Activated CD8-positive, alpha-beta memory T cell treated with anti-CD3 and anti-CD28 coated beads for 1 hour (primary cell): ENCODE measurements at places on chromosomes 6 and 20.

- no peak for DNase-seq
Observed at GRCh38 chr6:127298475-127298874, 31.8 kb downstream of the RNF146 start.

DNA sequence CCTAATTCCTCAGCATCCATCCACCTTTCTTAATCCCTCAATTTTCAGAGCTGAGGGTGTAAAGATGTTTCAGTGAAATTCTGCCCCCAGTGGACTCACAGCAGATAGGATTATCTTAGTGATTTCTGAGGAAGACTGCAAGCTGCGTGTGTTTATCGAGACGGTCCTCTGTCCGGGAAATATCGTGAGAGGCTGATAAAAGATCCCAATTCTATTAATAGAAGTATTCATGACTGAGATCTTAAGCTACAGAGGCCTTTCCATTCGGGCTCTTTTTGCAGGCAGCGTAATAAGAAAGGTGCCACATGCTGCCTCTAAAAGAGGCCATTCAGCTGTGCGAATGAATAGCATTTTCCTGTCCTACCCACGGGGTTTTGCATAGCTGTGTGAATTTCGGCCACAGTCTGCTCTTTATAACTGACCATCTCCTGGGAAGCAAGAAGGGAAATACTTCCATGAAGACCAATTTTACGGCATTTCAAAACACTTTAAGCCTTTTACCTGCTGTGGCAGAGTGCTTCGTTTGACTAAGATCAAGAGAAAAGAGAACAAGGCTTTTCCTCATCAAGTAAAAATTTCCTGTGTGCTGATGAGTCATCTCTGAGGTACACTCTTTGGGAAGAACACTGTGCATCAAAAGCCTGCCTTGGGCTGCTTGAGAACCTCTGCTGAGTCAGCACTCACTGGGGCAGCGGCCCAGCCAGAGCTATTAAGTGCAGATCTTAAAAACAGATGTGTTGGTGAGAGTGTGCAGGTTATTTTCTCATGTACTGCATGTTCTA is 208.8 kb downstream of the ARHGAP18 start:
- no peak for DNase-seq

GRCh38 chr6:159262586-159262985 is 93.4 kb downstream of the FNDC1 start:
- DNase-seq: no peak

GRCh38 chr6:39821742-39822532 is 29.8 kb downstream of the DAAM2 start:
- no peak for DNase-seq

- no peak for DNase-seq
Observed at GRCh38 chr20:34240693-34241615, at the start of gene ASIP. Gene ASIP (plus strand): TSS chr20:34241423. CDS start chr20:34260375, 18,952 bp downstream.

DNA sequence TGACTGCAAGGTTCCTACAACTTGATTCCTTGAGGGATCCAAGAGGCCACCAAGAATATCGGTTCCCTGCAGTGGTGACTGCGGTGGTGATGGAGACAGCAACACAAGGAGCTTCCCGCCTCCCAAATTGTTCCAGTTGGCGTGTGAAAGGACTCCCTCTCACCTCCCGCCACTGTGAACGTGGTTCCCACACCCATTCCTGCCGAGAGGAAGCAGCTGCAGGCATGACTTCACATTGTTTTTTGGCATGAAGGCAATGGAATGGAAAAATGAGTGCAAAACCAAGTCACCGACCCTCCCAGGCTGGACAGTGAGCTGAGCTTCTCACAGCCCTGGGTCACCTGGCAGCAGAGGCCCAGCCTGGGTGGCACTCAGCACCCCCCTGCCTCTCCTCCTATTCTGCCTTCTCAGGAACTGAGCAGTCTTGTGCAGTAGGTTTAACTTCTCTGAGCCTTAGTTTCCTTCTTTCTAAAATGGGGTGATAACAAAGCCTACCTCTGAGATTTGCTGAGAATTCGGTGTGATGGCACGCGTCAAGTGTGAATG is 75.0 kb downstream of the CNKSR3 start:
- no peak for DNase-seq

DNA sequence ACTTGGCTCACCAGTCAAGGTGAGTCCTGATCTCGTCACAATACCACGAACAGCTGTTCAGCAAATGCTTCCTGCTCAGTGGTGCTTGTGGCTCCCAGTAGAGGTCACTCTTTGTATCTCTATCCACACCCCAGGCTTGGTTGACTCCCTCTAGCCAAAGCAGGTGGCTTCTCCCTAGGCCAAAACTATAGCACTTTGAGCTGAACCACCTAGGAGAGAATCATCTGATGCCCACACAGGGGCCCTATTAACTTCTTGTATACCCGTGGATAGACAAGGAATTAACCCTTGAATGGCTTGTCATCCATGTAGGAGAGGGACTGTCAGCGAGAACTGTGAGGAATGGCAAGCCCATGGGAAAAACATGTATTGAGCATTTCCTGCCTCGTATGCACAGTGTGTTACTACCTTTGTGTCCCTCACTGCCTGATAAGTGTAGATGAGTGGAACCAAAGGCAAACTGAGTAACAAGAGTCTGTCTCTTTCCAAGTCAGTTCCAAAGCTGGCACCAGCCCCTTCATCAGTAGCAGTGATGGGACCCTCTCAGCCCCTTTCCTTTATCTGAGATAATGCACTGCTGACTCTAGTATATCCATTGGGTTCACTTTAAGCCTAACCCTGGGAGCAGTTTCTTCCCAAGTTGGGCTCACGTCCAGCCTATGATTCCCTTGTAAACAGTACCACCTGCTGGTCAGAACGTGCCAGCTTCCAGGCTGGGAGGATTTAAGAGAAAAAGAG is 42.5 kb downstream of the EIF2S2 start:
- peak; percentile 27 for DNase-seq

DNA sequence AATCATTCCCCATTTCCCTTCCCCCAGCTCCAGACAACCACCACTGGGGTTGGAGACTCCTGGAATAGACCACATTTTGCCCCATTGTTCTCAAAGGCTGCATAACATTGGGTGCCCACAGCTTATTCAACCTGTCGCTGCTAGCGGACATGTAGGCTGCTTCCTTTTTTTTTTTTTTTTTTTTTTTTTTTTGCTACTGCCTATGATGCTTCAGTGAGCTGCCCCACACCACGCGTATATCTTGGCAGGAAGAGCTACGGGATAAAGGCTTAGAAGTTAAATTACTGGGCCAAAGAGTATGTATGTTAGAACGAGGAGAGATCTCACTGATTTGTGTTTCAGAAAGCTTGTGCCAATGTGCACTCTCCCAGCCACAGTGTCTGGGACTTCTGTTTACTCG is 7.0 kb downstream of the LBP start:
- no peak for DNase-seq
